ENCODE measurements at places on chromosomes 16 and 17.

- DNase-seq: no peak
These were observed 12.1 kb downstream of the CCDC42 start for GRCh38 chr17:8732406-8733085.

- DNase-seq: no peak
These were observed 37.1 kb downstream of the YWHAE start for GRCh38 chr17:1362964-1363363.

DNA sequence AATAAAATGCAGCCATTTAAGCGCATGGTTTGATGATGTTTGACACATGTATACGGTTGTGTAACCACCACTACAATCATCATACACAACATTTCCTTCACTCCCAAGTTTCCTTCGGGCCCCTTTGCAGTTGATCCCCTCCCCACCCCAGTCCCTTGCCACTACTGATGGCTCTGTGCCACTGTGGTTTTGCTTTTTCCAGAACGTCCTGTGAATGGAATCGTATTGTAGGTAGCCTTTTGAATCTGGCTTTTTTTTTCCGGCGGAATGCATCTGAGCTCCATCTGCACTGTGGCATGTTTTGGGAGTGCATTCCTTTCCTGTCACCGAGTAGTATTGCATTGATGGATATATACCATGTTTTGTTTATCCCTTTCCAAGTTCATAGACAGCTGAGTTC is 15.1 kb upstream of the MAP2K3 start:
- no peak for DNase-seq

DNA sequence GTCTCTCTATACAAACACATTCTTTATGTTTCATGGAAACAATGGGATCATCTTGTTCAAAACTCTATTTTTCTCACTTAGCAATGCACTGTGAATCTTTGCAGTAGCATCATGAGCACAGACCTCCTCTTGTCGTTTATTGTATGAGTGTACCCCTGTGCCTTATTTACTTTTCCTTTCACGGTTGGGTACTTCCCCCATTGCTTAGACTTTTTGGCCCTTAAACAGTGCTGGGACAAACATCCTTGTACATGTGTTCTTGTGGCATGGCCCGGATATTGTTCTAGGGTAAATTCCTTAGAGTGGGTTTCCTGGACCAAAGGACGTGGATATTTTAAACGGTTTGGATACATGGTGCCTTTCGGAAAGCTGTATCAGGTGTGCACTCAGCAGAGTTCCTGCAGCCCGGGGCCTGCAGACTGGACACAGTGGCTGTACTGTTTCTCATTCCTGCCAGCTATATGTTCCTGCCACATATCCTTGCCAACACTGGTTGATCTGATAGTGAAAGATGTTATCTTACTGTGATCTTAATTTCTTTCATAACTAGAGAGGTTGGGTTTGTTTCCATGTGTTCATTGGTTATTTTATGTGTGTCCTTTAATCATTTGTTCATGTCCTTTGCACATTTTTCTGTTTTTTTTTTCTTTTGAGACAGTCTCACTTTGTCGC is 111.1 kb downstream of the OR1D5 start:
- no peak for DNase-seq

GRCh38 chr17:27807567-27808470 is 7.5 kb upstream of the NOS2 start:
- DNase-seq: no peak

- peak; percentile 82 for DNase-seq
These were observed 14.2 kb downstream of the C16orf90 start for GRCh38 chr16:3480901-3481695.

DNA sequence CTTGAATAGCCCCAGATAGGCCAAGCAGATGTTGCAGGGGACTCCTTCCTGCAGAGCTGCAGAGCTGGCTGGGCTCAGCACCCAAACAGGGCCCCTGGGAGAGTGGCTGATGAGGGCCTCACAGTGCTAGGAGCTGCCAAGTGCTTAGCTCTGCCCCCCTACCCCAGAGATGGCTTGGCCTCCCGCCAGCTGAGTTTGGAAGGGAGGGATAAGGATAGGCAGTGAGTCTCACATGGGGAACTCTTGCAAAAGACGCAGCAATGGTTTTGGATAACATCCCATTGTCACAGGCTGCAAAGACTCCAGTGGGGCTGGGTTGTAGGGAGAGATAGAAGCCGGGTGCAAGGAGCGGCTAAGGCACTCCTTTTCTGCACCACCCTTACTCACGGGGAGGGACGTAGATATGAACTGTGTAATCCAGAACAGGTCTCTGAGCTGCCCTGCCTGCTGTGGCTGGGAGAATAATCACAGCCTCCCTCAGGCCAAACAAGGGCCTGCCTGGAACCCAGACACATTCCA is 52.9 kb upstream of the MAF start:
- no peak for DNase-seq

- DNase-seq: no peak
These were observed 297.2 kb downstream of the WWOX start for GRCh38 chr16:78396673-78397072.

DNA sequence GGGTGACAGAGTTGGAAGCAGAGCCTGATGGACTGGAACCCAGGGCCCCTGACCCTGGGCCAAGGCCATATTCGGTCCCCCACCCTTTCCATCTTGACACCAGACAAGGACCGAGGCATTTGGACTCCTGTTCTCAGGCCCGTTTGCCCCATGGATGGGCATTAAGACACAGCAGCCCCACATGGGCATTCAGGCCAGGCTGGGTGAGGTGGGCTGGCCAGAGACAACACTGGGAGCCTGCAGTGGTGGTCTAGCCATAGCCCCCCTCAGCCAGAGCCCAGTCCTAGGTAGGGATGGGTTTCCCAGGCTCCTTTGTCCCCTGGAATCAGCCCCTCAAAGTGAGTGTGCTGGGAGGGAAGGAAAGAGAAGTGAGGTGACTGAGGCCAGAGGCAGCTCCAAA is 1.6 kb downstream of the PDK2 start:
- no peak for DNase-seq

DNA sequence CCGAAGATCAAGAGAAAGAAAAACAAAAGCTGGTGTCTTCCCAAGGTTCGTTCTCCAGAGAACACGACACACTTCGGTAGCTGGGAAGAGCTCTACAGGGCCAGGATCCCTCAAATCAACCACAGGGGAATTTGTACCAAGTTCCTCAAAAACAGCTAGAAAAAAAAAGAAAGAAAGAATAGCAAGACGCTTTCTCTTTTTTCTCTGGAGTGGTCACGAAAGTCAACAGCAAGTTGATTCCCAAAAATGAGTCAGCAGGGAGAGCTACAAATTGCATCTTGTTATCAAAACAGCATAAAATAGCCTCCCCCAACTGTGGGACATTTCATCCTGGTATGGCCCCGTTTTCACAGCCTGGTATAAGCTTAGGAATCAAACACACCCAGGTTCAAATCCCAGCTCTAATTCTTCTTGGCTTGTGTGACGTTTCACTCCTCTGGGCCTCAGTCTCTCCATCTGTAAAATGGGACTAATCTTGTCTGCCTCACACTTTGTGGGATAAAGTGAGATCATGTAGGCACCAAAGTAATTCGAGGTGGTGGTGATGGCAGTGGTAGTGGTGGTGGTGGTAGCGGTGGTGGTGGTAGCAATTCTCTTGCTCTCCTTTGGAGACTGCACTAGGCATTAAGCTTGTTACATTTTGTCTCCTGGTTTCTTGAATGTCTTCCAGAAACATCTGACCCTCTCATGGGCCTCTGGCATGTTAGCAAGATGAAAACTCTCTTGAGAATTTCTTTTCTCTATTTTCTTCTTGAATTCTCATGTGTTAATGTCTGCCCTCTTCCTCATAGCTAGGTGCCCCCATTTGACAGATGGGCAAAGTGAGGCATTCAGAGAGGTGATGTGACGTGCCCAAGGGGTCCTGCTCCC is 988 bp upstream of the IL21R start:
- DNase-seq: no peak
